Umbilical cord (tissue), 2 donors: ENCODE measurements at places on chromosomes 4 and X. TPM values are rescaled to one million over a fixed set of nuclear protein-coding genes. Genes with fewer than 3 reads are reported as not detected.

Gene MAGEA11
- not detected for total RNA-seq

Gene TRIM61
- total RNA-seq: 12.3 TPM

Gene FAM47A
- not detected for total RNA-seq

Gene CABS1
- 6.5 TPM for total RNA-seq

Gene GPR143
- total RNA-seq: 4.1 TPM

Gene TEX13C
- total RNA-seq: 2.6 TPM

Gene FAM3A
- total RNA-seq: 33.2 TPM

Gene SMAD1
- total RNA-seq: 10.8 TPM

Gene NPY2R
- total RNA-seq: 1.4 TPM

Gene RBMXL3
- total RNA-seq: 1.4 TPM

Gene LONRF3
- total RNA-seq: not detected
